ENCODE measurements at places on chromosomes 1 and 21.

DNA sequence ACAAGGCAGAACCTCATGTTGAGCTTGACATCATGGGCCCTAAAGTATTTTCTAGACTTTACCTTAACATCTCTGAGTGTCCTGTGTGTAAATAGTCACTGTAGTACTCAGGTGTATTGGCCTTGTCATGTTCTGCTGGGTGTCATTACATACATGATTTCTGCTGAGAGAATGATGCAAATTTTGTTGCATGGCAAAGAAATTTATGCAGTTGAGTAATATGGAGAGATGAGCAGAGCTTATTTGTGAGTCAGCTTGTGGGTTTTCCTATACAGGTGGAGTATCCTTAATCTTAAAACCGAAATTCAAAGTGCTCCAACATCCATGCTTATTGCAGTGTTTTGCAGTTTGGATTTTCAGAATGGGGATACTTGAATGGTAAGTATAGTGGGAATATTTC, 36.6 kb downstream of the RGL1 start:
- DNase-seq = no peak

DNA sequence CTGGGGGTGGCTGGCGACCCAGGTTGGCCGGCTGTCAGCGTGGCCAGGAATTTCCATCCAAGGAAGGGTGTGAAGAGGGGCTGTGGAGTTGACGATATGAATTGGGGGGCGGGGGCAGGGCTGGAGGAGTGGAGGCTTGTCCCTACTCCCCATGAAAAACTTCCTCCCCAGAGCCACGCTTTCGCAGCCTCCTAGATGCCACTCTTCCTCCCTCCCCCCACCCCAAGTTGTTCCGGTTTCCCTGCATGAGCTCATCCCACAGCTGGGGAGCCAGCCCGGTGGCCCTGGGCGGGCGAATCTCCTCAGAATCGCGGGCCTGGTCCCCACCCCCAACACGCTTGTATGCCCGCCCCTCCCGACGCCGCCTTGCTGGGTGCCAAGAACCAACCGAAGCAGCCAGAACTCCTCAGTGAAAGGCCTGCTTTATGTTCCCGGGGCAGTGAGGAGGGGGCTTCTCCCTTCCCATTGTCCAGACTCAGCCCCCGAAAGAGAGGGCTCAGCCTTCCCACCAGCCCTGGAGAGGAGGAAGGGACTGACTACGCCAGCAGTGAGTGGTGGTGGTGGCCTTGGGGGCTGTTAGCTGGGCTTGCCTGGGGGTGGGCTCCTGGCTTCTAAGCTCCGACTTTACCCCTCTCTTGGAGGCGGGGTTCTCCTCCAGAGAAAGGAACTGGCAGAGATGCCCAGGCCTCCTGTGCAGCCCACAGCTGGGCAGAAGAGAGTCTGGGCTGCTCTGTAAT, 1.8 kb upstream of the CSMD2 start:
- no peak for DNase-seq

DNA sequence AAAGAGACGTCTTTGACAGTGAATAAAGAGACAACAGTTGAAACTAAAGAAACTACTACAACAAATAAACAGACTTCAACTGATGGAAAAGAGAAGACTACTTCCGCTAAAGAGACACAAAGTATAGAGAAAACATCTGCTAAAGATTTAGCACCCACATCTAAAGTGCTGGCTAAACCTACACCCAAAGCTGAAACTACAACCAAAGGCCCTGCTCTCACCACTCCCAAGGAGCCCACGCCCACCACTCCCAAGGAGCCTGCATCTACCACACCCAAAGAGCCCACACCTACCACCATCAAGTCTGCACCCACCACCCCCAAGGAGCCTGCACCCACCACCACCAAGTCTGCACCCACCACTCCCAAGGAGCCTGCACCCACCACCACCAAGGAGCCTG, 68.5 kb downstream of the TPR start:
- DNase-seq = no peak

DNA sequence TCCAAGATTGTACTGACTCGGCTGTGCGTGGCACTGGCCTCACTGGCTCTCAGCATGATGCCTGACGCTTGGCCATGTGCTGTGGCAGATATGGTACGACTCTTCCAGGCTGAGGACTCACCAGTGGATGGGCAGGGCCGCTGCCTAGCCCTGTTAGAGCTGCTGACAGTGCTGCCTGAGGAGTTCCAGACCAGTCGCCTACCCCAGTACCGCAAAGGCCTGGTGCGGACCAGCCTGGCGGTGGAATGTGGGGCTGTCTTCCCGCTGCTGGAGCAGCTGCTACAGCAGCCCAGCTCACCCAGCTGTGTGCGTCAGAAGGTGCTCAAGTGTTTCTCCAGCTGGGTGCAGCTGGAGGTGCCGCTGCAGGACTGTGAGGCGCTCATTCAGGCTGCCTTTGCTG, 2.9 kb downstream of the IPO13 start:
- no peak for DNase-seq

DNA sequence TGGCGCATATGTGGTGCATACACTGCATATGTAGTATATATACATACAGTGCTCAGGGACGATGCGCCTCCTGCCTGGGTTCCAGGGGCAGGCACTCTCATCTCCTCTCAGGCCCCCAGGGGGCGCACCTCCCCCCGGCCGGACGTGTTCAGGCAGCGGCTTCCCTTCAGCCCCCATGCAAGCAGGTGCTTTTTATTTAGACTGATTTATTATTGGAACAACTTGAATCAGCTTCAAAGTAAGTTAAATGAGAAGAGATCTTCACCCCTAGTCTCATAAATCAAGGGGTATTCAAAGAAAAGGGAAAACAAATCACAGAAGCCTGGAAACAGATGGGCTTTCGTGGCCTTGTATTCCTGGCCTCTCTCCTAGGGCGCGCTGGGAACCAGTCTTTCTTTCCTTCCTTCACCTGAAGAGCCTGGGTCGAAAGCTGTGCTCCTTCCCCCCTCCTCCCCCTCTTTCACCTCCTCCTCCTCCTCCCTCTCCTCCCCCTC, 64.6 kb downstream of the UBIAD1 start:
- DNase-seq = peak; percentile 61

- no peak for DNase-seq
Measured at GRCh38 chr1:42860339-42861013, 14.1 kb downstream of the ZNF691 start.

DNA sequence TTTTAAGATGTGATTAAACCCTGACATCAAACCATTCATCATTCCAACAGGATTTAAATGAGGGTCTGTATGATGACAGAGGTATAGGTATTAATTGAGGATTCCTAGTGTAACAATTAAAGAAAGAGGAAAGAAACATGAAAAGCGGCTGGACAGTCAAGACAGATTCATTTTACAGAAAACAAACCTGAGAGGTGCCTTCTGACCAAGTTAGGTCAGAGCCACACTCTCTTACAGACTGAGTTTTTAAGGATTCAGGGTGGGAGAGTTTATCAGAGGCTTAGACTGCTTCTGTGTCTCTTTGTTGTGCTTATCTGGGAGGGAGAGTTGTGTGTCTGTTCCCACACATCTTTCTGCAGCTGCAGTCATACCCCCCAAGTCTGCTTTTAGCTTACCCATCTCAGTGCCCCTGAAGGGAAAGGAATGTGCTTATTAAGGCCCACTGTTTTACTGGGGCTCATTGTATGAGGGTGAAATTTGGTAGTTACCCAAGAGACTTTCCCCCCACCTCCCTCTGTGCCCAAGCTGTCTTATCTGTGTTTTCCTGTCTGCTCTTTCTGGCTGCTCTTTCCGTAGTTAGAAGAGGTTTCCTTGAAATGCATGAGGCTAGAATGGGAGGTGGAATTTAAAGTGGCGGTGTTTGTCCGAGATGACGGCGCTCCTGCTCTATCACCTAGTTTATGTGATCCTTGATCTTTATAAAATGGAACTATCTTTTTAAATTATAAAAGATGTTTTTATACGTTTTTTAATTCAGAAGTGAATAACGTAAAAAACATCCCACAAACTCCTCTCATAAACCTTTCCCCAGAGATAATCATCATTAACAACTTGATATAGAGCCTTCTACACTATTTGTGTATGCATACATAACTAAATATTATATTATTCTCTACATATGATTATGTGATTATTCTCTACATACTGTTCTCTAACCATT, 96.0 kb upstream of the TNFSF4 start:
- DNase-seq = no peak

- no peak for DNase-seq
Measured at GRCh38 chr1:86757272-86757984, 53.1 kb downstream of the SH3GLB1 start.

DNA sequence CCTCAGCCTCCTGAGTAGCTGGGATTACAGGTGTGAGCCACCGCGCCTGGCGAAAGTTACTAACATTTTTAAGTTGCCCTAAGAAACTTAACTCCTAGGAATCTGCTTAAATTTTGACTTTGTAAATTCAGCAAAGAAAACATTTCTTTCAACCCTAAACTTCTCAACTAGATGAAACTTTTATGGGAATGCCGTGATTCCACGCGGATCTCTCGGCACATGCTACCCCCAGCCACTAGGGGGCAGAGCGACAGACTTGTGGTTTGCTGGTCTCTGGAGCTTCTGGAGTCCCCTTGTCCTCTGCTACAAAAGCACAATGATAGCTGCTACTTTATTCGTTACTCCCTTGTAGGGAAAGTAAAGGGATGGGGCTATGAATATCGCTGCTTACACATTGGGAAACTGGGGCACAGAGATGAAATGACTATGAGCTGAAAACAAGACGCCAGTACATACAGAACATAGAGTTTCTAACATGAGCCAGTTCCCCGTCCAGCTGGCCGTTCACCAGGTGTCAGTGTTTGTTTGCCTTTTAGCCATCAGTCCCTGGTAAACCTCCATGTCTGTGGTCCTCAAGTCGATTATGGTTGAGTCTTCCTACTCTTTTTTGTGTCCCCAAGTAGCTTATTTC, 114.7 kb downstream of the PBX1 start:
- no peak for DNase-seq

DNA sequence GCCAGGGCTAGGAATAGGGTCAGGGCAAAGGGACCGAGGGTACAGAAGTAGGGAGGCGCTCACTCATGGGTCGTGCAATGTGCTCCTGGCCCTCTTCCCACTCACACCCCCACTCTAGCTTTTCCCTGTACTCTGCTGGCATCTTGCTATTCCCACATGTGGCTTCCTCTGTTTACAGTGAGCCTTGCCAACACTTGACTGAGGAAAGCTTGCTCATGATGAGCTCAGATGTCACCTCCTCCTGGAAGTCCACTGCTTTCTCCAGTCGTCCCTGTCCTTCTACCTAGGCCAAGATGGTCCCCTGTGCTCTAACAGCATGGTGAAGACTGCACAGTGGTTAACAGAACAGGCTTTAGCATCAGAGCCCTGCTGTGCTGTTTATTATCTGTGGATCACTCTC, 8.0 kb upstream of the RIMS3 start:
- DNase-seq = no peak

DNA sequence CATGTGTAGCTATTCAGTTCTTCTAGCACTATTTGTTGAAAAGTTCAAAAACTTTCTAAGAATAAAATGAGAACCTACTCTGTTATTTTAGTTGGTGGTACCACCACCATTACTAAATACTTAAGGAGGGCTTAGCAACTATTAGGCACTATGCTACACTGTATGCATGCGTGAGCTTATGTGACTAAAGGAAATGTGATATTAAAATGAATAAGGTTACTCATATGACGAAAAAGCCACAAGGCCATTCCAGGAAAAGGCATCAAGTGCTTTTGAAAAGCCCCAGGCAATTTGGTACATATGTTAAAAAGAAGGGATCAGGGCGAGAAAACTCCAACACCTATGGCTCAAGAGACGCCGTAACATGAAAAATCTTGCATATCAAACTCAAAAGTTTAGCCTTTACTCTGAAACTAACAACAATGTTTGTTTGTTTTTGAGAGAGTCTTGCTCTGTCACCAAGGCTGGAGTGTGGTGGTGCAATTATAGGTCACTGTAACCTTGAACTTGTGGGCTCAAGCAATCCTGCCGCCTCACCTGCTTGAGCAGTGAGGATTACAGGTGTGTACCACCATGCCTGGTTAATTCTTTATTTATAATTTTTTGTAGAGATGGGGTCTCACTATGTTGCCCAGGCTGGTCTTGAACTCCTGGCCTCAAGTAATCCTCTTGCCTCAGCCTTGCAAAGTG, 42.5 kb downstream of the EPRS1 start:
- DNase-seq = no peak

- no peak for DNase-seq
Measured at GRCh38 chr1:112628516-112628915, 8.9 kb downstream of the CAPZA1 start.

- no peak for DNase-seq
Measured at GRCh38 chr1:40847023-40847745, 15.0 kb downstream of the CITED4 start.

- DNase-seq = no peak
Measured at GRCh38 chr1:229171934-229172333, 99.0 kb upstream of the RAB4A start.

GRCh38 chr1:112957133-112957812, 1.3 kb upstream of the SLC16A1 start:
- DNase-seq = peak; percentile 57

- no peak for DNase-seq
Measured at GRCh38 chr1:230263568-230264195, 162.4 kb downstream of the PGBD5 start.

DNA sequence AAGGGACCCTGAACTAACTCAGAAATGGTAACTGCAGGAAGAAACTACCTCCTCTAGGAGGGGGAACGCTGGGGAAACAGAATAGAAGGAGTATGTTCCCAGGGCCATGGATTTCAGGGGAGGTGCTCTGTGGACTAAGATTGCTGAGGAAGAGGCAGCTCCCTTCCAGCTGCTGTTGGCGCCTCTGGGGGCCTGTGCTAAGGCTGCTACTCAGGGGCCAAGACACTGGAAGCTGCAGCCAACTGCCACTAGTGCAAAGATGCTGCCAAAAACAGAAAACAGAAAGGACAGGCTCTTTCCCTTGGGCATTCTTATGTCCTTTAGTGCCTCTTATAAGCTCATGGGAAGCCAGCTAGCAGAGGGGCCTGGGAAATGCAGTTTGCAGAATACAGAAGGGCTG, 58.0 kb upstream of the SGIP1 start:
- DNase-seq = no peak

GRCh38 chr1:148362216-148362611, 120.9 kb downstream of the PPIAL4G start:
- DNase-seq = no peak

- no peak for DNase-seq
Measured at GRCh38 chr1:9590201-9590600, 1.5 kb downstream of the TMEM201 start.

DNA sequence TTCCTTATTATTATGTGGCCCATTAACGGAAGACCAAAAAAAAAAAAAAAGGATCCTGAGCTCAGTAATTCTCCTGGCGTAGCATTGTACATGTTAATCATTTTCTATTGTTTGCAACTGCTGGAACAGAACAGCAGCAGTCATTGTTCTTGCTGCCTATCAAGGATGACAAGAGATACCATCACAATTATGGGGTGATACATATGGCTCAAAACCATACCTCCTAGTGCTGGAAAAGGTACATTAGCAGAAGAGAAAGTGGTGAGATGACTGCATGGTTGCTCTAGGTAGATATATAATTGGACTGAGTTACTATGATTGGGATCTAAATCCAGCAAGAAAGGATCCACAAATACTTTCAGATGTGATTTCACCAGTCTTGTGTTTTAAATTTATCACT, 13.3 kb upstream of the TLR5 start:
- no peak for DNase-seq

- no peak for DNase-seq
Measured at GRCh38 chr1:16956775-16957174, 23.6 kb downstream of the MFAP2 start.

Data from CD4-positive, alpha-beta memory T cell (primary cell).